ENCODE measurements at places on chromosomes 6 and 20.

DNA sequence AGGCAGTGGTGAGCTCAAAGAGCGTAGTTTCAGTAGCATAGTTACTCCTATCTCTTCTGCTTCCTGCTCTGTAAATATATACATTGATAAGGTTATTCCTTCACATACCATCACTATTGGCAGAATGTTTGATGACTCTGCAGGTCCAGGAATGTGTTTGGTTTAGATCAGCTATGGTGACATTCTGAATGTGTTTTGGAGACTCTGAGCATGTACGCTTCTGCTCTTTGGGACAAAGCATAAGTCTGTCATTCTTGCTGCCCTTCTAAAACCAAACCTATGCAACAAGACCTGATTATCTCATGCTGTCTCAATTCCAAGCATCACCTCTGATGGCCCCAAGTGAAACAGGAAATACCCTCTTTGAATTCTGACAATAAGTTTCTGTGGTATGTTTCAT, 1074.3 kb downstream of the KIF16B start:
- DNase-seq = no peak

- no peak for DNase-seq
Measured at GRCh38 chr20:51337126-51337805, 205.3 kb downstream of the NFATC2 start.

GRCh38 chr6:24231438-24231977, 105.5 kb downstream of the NRSN1 start:
- DNase-seq = peak; percentile 27

DNA sequence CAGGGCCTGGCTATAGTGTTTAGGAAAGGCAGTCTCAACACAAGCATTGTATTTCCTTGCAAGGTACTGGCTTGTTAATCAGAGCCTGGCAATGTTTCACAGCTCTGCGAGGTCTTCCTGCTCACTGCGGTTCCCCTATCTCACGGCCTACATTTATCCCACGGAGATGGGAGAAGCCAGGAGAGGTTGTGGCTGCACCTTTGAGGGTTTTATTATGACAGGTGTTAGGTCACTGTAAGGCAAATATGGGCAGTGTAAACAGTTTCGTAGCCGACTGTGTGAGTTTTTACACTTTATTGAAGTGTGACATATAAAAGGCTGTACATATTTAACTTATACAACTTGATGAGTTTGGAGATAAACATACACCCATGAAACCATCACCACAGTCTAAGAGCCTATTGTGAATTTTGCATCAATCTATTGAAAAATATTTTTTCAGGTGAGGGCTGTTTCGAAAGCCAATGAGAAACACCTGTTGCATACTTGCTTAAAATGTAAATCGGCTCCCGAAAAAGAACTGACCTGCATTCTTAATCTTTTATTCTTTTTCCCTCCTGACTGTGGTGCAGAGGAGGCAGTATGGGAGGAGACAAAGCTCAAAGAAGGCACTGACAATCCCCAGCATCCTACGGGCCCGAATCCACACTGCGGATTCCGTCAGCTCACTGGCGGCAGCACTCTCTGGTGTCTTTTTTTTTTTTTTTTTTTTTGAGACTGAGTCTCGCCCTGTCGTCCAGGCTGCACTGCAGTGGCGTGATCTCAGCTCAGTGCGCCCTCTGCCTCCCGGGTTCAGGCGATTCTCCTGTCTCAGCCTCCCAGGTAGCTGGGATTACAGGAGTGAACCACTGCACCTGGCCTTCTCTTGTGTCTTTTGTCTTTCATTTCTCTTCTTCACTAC, 7.5 kb upstream of the RBM38 start:
- no peak for DNase-seq

- no peak for DNase-seq
Measured at GRCh38 chr6:151089978-151090377, 149.8 kb upstream of the AKAP12 start.

DNA sequence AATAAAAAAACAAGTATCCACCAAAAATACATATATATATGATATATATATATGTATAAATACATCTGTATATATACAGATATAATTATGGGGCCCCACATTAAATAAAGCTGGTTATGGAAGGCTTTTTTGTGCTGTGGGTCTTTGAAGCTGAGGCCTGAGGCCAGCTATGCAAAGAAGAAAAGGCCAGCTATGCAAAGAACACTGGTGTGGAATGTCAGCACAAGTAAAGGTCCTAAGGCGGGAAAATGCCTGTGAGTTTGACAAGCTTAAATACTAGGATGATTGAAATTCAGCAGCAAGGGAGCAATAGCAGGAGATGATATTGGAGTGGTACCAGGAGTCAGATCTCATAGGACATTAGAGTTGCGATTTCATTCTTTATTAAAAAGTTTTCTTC, 25.2 kb downstream of the ADGRF1 start:
- no peak for DNase-seq

- DNase-seq = no peak
Measured at GRCh38 chr6:13011612-13012146, 295.1 kb downstream of the PHACTR1 start.

- no peak for DNase-seq
Measured at GRCh38 chr6:56744528-56744927, 101.8 kb upstream of the DST start.

- no peak for DNase-seq
Measured at GRCh38 chr6:93562582-93562981, 143.2 kb upstream of the EPHA7 start.

- DNase-seq = no peak
Measured at GRCh38 chr6:106981926-106982325, 7.4 kb upstream of the CD24 start.

DNA sequence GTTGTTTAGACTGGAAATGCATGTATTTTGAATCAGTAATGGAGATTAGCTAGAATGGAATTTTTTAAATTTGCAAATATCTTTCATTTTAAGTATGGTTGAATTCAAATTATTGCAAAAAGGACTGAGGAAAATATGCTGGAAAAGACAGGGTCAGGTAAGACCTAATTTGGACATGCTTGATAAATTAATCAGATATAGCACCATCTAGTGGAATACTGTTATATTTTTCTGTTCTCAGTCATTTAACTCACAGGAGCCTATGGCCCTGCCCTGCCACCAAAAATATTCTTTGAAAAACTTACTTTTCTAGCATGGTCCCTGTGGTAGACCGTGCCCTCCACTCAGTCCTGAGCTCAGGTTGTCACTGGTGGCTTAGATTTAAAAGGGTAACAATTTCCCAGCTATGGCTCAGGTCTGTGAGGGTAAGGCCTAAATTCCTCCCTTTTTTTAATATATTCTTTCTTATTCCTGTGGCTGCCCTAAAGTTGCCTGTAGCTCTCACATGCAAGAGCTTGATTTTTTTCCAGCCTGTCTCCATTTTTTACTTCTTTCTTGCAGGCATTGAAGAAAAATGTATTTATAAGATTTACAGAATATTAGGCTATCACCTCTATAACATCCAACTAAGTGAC, 25.3 kb upstream of the KIAA1586 start:
- DNase-seq = no peak

GRCh38 chr6:73107016-73107415, 118.3 kb downstream of the KHDC1L start:
- no peak for DNase-seq

DNA sequence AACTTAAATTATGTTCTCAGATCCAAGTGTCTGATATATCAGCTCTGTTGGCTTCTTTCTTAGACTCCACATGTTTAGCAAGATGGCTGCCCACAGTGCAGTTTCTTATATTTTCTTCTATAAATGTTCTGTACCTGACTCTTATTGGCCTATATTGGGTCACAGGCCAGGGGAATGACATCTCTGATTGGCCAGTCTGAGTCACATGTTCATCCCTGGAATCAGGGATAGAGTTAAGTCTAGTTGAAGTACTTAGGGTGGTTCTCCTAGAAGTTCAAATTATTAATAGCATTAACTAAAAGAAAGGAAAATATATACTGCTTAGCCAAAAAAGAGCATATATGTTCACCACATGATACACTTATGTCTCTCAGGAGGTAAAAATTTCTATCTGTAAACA, 105.3 kb upstream of the SLC22A16 start:
- DNase-seq = no peak

DNA sequence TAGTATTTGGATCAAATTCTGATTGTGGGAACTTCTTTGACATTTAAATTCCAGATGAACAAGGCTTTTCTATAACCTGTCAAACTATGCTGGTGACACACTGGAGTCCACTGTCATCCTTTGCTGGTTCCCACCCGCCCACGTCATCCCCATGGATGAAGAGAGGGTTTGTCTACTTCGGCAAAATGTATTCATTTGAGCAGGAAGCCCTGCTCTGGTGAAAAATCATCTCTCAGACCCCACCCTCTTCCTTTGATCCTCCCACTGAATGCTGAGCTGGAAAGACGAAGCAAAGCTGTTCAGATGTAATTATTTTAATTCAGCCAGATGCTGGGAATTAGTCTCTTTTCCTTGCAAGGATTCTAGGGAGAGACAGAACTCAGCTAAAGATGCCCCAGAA, 50.5 kb downstream of the CPNE5 start:
- DNase-seq = no peak

GRCh38 chr6:40907198-40907701, 131.8 kb downstream of the UNC5CL start:
- DNase-seq = peak; percentile 63

GRCh38 chr20:23205211-23205610, 119.1 kb upstream of the CD93 start:
- DNase-seq = no peak

GRCh38 chr6:123333000-123333756, 303.6 kb downstream of the TRDN start:
- no peak for DNase-seq

GRCh38 chr20:36745234-36745926, 510 bp downstream of the NDRG3 start:
- no peak for DNase-seq

DNA sequence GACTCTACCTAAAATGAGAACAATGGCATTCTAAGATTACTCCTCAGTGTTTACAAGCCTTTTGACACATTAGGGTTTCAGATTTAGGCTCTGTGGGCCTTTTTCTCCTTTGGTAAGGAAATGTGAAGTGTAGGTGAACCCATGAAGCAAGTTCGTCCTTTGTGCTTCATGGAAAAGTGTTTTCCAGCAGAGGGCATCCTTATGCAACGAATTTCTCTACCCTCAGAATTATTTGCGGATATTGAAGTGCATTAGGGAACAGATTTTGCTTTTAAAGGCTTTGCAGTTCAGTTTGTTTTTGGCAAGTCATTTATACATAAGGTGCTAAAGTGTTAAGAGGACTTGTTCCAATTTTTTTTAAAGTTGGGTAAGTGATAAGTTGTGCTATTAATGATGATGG, 55.7 kb upstream of the FERMT1 start:
- no peak for DNase-seq

GRCh38 chr6:166087246-166087645, 80.4 kb downstream of the TBXT start:
- DNase-seq = peak; percentile 38

- DNase-seq = no peak
Measured at GRCh38 chr6:142376800-142377496, 75.1 kb downstream of the ADGRG6 start.

DNA sequence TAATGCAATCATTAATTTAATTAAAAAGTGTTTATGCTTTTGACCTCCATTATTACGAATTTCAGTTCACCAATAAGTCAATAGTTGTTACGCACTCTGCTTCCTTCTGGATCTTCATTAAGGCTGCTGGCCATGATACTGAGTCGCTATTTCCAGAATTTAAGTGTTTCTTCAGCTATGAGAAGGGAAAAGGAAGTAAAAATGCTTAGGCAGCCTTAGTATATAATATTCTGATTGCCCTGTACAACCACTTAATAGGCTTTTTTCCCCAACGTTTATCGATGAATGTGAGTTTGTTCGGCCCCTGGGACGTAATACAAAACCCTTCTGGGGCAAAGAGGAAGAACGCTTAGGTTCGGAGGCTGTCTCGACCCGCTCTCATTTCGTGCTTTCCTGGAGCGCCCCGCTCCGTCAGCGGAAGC, 644 bp downstream of the OARD1 start:
- no peak for DNase-seq

GRCh38 chr6:126267626-126268025, 72.3 kb upstream of the CENPW start:
- no peak for DNase-seq

- DNase-seq = no peak
Measured at GRCh38 chr6:24207413-24207812, 81.4 kb downstream of the NRSN1 start.

GRCh38 chr6:127341471-127342202, 1.8 kb downstream of the ECHDC1 start:
- DNase-seq = no peak

- DNase-seq = peak; percentile 64
Measured at GRCh38 chr20:23143098-23143497, 57.0 kb upstream of the CD93 start.

DNA sequence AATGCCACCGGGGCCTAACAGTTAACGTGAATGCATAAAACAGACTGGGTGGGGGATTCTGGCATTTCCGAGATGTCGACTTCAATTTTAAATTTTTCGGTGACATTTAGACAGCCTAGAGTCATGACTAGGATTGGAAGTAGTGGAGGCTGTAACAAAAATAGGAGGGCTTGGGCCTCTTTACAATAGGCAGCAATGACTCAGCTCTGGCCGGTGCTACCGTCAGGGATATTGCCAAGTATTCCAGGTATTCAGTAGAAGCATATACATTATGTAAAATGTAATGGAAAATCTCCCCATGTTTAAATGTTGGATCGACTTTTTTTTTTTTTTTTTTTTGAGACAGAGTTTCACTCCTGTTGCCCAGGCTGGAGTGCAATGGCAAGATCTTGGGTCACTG, 136.2 kb upstream of the STMND1 start:
- DNase-seq = no peak

DNA sequence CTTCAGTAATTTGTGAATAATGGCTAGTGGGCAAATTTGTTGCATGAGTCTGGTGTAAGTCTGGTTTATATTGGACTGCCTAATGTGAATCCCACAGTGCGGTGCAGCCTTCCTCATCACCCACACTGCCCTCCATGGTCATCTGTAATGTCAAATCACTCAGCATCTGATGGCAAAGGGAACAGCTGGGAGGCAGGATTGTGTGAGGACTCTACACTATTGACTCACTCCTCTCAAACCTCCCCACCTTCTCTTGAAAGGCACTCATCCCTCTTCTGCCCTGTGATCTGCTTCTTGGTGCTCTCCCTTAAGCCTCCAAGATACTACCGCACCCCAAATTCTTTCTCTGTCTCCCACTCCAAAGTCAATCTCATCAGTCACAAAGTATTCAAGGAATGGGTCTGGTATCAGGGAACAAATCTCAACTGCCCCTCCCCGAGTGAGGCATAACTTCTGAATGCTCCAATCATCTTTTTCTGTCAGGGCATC, 146.0 kb upstream of the BEND6 start:
- no peak for DNase-seq

DNA sequence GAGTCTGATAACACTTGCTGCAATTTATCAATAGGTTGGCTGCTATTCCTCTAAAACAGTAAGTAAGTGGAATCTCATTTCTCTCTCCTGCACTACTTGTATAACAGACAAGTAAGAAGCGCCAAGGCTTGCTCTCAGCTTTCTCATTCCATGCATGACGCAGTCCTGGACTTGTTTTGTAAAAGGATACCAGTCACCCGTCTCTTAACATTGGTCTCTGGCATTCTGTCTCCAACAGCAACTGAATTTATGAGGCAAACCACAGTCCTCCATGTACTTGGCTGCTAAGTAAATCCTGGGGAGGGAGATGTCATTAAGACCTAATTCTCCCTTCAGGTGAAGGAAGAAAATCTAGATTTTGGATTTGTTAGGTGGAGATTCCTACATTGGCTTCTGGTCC, 115.4 kb downstream of the OPN5 start:
- no peak for DNase-seq

Data from mucosa of gallbladder (tissue), 1 donor.